ENCODE measurements at places on chromosomes 7 and 10. TPM values are rescaled to one million over a fixed set of nuclear protein-coding genes. Genes with fewer than 3 reads are reported as not detected.

FEZF1 gene
- total RNA-seq: not detected

ADAM12 gene
- 33.9 TPM for total RNA-seq

- no peak overlapping the region for H3K4me3 ChIP-seq
- no peaks in the 10 kb centered on the region for H3K36me3 ChIP-seq
- H3K4me1 ChIP-seq: peaks cover 3% of the 10 kb centered on the region
These were observed 57.9 kb upstream of the INPP5A start for GRCh38 chr10:132479603-132480221.

DNA sequence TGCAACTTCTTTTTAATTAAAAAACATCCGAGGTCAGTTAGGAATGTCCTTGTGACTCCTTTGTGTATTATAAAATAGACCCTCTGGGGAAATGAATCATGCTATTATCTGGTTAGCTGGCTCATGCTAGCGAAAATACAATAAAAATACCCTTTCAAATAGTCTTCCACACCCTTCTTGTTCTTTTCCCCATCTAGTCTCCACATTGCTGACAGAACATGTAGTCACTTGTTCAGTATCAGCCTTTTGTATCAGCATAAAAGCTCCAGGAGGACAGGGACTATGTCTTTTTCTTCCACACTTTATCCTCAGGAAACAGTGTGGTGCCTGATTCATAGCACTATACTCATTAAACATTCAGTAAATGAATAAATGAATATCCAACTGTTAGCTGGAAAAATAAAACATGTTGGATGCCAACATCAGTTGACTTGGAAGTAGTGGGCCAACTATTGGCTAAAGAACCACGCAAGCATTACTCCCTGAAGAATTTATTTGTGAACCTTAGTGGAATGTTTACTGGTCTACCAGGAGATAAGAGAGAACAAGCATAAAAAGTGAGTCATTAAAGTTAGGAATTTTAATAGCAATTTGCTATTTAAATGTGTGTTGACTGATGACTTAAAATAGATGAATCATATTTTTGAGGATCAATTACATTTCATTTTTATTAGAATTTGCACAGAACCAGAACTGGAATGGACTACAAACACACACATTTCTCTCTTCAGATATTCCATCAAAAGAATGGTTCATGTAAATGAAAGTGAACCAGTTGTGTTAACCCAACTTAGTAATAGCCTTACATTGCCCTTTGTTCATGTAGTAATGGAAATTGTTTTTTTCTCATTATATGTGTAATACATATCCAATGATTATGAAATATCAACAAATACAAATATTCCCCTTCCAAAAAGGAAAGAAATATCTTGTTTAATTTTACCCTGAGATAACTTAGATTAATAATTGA, 129.6 kb downstream of the DKK1 start:
- no peaks in the 10 kb centered on the region for H3K27me3 ChIP-seq
- peak; percentile 85 for DNase-seq
- H3K4me3 ChIP-seq: no peak overlapping the region

Measured in fibroblast of lung (primary cell).